Fibroblast of skin of back (primary cell): ENCODE measurements at places on chromosomes 1 and 21.
A peak's percentile ranks its signal among the peaks of the same experiment; 100 is the strongest.

GRCh38 chr1:187646536-187647107 is 817.9 kb downstream of the PLA2G4A start:
- no peak for DNase-seq

DNA sequence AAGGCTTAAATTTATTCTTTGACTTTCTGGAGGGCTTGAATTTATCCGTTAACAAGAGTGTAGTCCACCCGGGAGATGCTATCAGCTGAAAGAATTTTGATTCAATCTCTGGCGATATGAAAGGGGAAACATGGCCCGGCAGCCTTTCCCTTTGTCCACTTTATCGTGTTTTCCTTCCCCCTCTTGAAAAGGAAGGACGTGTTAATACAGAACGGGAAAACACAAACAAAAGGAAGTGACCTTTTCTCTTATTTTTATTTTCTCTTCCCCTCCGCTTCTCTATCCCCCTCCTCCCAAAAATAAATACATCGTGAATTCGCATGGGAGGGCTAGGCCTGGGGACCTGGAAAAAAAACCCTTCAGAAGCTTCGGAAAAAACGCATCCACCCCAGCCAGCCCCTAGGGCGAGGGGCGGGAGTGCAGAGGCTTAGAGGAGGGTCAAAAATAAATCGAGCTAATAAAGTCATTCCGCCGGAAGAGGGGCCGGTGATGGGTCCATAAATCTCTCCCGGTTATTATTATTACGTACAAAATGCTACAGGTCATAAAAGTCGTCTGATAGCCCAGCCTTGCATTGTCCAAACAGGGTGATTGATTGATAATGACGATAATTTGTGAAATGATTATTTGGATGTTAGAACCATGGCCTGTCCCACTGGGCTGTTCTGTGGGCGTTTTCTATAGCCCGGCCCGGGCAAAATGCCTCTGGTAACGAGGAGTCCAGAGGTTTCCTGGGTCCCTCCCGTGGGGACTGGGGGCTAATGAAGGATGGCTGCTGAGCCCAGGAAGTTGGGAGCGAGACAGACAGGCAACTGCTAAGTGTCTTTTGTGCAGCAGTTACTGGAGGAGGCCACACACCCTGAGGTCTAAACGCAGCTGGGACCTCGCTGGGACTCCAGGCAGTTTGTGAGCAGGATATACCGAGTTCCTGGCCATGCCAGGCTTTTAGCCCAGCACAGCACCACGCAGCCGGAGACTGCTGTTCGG is 179.4 kb downstream of the PRDM16 start:
- no peak for DNase-seq

GRCh38 chr1:160220301-160220700 is 15.1 kb downstream of the PEA15 start:
- no peak for DNase-seq

- DNase-seq: peak; percentile 48
Observed at GRCh38 chr1:197521118-197521739, 253.2 kb downstream of the CRB1 start.

DNA sequence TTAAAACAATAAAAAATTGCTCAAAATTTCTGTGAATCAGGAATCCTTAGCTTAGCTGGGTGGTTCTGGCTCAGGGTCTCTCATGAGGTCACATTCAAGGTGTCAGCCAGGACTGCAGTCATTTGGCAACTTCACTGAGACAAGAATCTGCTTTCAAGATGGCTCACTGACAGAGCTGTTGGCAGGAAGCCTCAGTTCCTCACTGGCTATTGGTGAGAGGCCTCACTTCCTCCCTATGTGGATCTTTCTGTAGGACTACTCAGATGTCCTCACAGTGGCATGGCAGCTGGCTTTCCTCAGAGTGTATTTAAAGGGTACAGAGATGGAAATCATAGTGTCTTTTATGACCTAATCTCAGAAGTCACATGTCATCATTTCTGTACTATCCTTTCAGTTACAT is 785.7 kb downstream of the ADGRL2 start:
- DNase-seq: no peak

DNA sequence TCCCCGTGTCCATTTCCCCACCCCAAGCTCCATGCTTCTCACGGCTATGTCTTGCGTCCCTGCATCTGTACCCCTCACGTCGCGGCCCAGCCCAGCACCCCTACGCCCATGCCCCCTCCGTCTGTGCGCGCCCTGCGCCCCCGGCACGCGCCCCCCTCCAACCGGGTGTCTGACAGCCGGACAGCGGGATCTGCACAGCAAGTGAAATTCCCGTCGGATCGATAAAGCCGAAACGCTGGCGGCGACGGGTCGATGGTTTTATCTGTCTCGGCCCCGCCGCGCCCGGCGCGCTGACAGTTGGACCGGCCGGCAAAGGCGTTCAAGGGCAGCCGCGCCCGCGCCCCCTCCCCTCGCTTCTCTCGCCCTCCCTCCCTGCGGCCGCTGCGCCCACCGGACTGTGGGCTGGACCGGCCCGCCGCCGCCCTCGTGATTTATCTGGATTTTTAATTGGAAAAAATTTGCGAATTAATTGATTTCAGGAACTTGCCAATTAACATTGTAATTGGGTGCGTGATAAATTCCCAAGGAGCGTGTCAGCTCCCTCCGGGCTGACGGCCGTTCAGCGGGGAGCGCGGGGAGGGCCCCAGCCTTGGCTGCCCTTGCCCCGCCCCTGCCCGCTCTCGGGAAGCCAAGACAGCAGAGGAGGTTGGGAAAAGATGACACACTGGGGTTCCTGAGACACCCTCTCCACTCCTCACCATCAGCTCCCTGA is 57.1 kb downstream of the TMEM53 start:
- peak; percentile 52 for DNase-seq
